ENCODE measurements at places on chromosomes 12 and 14.

DNA sequence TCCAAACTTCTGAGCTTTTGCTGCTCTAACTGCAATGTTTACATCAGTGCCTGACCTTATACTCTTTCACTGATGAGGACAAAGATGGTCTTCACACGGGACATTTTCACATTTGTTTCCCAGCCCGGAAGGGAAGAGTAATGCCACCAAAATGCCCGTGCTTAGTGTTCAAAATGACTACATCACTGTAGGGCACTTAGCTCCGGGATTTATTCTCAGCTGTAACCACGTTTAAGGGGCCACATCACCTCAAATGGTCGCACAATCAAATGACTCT lies 2.9 kb downstream of the GSG1 start:
- DNase-seq: no peak

DNA sequence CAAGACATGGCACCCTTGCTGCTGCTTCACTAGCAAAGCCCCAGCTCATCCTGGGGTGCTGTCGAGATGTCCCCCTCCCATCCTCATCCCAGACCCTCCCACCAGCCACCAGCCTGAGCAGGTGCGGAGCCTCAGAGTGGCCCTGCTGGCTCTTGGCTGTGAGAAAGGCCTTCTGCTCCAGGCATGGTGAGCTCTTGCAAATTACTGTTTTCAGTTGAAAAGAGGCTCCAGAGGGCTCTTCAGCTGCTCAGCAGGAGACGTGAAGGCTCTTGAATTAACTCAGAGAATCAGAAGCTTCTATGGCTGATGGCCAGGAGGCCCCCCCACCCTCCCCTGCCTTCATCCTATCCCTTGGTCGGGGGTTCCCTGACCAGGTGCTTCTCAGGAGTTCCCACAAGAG lies 44.1 kb downstream of the WSCD2 start:
- DNase-seq: no peak

DNA sequence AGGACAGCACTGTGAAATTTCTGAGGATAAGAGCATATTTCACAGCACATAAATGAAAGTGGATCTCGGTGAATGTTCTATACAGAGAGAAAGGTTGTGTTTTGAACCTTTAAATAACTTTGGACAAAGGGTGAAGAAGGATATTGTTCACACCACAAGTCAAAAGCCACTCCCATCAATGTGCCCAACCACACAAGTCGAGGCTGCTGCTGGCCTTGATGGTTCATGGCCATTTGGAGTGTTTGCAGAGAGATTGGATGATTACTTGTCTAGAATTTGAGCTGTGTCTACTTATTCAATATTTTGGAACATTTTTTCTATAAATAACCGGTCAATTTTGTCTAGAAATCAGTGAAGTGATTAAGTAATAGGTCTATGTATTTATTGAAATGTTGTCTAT lies 121.2 kb downstream of the HMGA2 start:
- no peak for DNase-seq

DNA sequence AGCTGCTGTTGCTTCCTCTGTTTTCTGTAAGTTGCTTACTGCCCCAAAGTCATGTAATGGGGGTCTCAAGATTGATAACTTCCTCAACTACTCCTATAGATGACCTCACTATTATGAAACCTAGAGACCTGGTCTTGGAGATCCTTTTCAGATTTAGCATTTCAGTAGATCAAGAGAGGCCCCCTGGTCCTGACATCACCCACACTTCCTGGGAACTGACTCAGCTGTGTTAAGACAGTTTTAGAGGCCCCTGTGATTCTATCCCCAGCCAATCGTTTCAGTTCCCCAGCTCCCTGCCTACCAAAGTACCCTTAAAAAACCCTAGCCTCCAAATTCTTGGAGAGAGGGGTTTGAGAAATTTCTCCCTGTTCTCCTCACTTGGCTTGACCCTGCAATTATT lies 9.2 kb upstream of the ARG2 start:
- no peak for DNase-seq

GRCh38 chr12:116672842-116673516 lies 64.9 kb downstream of the SPRING1 start:
- DNase-seq: peak; percentile 16

DNA sequence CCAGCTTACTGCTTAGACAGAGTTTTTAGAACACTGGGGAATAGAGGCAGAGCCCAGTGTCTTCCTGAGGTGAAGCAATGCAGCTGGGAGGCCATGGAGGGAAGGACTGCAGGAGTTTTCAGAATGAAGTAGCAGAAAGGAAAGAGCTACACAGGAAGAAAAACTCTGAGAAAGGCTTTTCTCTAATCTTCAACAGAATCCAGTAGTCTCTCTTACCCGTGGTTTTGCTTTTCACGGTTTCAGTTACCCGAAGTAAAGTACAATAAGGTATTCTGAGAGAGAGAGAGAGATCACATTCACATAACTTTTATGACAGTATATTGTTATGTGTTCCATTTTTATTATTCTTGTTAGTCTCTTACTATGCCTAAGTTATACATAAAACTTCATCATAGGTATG lies 761.6 kb downstream of the BCL11B start:
- no peak for DNase-seq
